CD4-positive, alpha-beta T cell treated with Interleukin-15 for 4 hours (primary cell): ENCODE measurements at places on chromosomes 7 and 10.

DNA sequence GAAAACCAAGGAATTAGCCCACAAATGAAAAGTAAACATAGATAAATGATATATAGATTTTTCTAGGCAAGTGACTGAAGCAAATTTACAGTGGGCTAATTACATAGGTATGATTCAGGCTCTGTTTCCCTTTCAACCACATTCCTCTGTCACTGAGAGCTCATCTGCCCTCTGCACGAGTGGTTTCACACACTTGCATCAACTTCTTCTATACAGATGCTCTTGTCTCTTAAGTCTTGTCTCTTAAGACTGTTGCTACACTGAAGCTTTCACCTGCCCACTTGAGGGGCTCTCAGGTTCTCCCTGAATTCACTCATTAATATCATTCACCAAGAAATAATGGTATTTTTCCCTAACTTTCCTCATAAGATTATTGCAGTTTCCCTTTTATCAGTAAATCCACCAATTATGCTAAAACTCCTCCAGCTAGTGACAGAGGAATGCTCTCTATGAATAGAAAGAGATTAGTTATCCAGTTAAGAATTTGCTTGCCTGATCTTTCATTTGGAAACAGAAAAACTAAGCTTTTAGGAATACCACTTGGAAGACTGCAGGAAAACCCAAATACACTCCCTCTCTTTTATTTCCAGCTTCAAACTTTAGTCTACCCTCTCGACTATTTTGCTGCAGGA lies 95.7 kb downstream of the ELAPOR2 start:
- DNase-seq = no peak

DNA sequence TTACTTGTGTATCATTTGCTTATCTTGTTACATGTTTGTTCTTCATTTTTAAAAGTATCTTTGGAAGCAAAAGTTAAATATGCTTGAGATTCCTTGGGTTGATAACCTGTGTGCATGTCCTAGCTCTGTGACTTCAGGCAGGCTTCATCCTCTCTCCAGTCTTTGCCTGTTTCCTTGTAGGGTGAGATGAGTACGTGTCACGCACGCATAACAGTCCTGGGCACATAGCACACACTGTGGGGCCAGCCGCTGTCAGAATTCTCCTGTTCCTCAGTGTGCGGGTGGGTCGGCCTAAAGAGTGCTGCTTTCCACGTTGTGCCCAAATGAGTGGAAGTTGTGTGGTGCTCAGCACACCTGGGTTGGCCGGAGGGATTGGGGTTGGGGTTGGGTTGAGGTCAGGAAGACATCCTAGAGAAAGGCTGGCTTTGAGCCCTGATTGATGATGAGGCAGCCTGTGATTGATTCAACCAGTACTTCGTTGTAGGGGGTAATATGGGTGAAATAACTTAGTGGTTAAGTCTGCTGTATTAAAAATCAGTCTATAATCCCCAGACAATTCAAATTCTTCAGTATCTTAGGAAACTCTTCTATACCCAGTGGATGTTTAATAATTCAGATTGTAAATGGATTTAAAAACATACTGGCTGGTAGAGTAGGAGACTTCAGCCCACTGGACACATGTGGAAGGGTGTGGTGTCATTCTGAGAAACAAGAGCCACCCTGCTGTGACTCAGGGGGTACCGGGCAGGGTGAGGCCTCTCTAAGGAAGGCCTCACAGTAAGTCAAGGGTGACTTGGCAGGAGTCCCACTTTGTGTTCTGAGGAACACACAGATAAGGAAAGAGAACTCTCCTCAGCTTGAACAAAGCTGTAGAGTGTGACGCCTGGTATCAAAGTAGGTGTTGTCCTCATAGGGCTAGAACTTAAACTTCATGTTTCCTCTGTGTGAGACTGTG lies 54.8 kb downstream of the DAGLB start:
- DNase-seq = peak; percentile 49

DNA sequence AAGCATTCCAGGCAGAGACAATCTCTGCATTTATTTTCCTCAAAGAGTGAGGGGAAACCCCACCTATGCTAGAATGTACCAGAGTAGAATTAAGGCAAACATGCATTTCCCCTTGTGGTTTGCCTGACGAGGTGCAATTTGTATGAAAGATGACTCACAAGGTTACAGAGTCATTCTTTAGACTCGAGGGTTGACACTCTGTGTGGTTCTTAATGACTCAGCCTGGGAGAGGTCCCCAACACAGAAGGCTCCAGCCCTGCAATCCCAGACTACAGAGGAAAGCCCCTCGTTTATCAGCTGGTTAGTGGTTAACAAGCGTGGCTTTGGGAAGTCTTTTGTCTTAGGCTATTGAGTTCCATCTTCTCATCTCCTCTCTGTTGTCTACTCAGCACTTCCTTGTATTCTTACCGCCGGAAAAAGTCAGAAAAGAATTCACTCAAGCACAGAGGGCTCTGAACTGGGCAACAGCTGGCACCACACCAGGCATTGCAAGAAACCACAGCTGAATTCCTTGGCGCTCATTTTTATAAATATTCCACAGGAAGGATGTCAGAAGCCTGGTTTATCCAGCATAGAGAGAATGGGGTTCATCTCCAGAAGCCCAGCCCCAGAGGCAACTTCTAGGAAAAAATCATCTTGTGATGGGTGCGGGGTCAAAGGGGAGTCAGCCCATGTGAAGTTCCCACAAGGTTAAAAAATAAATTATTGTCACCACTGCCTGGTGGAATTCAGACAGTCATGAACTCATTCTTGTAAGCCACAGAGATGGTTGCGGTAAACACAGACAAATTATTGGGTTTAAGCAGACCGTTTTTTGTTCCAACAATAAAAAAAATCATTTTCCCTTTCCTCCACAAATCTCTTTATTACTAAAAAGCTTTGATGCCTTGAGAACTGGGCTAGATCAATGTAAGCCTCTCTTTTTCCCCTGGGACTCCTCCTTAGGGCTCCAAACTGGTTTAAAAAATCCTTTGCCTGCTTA lies 24.5 kb upstream of the SVIL start:
- DNase-seq = peak; percentile 85

GRCh38 chr10:126917375-126917774 lies 12.1 kb downstream of the DOCK1 start:
- no peak for DNase-seq

DNA sequence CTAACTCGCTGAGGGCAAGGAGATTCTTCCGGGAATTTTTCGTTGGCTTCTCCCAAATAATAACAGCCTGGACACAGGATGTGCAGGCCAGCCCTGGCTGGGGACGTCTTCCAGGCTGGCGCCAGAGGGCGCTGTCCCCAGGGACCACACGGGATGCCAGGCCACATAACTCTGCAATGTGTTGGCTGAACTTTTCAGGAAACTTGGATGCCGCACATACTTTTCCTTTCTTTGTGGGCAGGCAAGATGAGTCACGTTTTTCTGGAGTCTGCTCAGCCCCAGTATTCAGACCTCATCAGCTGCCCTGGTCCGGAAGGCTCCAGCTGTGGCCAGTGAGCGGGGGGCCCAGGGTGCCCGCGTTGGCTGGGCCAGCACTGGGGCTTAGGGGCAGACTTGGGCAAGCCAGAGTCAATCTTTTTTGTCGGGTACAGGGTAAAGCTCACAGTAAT lies 122.7 kb downstream of the PRKAG2 start:
- DNase-seq = no peak

DNA sequence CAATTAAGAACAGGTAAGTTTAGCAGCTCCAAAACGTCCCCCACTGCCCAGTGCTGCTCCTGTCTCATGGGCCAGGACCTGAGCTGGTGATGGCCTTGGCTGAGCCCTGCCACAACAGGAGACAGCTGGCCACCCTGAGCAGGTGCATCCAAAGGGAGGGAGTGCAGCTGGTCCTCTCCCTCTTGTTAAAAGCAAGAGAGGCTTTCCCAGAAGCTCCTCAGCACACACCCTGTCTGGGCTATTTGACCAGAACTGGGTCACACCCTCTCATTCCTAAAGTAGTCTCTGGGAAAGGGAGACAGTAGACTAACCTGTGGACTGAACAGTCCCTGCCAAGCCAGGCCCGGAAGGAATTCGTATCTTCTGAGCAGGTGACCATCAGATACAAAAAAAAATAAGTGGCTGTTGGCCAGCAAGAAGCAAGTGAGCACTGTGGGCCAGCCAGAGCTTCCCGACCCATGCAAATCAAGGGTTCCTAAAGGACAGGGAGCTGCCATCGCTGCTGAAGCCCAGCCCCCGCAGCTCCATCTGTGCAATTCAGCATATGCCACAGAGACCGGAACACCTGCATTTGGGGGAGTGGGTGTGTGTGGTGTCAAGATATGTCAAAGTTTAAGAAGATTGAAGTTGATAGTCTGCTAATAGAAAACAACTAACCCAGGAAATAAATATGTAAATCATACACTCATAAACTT lies 2.1 kb upstream of the TMEM72 start:
- no peak for DNase-seq

- DNase-seq = no peak
These were observed 7.7 kb upstream of the ING3 start for GRCh38 chr7:120942861-120943260.

DNA sequence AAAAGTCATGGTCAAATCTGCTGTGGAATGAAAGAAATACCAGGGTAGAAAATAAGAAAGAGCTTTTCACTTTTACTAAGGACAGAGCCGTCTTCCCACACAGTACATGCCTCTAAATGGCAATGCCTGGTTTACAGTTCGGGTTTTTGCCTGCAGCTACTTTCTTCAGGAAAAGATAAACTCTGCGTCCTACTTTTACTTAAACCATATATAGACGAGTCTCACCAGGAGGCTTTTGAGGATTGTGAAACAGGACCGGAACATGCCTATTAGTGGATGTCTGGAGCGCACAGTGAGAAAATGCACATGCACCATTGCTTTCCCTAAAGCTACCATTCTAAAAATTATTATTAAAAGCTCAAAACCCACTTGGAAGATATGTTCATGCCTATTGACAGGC lies 70.5 kb downstream of the KLF6 start:
- no peak for DNase-seq

DNA sequence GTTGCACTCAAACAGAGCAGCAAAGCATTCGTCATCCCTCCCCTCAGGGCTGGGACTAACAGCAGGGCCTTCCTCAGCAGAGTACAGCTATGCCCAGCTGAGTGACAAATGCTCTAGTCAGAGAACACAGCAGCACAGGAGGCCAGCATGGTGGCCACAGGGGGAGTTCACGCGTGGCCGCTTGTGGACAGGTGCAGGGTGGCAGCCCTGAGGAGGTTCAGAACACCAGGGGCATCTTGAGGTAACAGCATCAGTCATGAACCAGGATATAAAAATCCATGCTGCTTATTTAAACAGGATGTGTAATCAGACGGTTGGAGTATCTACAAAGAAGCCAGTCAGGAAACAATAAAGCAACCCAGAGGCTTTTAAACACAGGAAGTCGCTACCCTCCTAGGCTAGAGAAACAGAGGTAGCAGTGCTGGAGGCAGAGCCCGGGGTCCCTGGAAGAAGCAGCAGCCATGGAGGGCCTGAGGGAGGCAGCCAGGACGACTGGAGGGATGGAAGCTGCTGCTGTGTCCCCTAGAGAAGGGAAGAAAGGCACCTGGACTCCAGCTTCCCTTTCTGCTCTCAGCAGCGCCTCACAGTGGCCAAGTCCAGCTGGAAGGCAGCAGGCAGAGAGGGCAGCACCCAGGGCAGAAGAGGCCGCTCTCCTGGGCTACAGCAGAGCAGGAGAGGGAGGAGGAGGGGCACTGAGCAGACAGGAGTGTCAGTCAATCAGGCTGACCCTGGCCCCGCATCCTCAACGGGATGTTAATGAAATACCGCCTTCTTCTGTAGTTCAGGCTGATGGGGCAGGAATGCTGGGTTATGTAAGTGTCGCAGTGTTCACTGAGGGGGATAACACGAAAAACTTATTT lies 70.8 kb upstream of the UCN3 start:
- DNase-seq = peak; percentile 77

DNA sequence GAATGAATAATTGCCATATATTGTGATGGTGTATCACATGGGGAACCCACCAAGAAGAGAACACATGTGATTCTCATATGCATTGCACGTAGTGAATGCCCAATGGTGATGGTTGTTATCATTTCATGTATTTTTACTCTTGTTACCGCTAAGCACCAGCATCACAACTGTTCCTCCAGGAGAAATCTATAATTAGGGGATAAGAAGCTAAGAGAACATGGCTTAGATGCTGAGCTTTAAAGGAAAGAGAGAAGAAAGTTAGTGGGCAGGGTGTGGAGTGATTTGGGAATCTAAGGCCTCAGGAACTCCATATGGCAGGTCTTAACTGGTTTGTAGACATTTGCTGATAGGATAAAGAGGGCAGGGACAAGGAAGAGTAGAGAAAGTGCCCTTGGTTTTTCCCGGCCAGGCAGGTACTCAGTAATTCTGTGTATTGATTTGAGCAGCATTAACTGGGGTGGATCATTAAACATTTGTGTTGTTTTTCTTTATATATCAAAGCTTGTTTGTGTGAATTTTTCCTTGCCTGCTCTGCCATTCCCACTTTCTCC lies 145.9 kb downstream of the LRRC4 start:
- no peak for DNase-seq

- no peak for DNase-seq
These were observed 107.3 kb upstream of the FAM171A1 start for GRCh38 chr10:15478429-15478828.

DNA sequence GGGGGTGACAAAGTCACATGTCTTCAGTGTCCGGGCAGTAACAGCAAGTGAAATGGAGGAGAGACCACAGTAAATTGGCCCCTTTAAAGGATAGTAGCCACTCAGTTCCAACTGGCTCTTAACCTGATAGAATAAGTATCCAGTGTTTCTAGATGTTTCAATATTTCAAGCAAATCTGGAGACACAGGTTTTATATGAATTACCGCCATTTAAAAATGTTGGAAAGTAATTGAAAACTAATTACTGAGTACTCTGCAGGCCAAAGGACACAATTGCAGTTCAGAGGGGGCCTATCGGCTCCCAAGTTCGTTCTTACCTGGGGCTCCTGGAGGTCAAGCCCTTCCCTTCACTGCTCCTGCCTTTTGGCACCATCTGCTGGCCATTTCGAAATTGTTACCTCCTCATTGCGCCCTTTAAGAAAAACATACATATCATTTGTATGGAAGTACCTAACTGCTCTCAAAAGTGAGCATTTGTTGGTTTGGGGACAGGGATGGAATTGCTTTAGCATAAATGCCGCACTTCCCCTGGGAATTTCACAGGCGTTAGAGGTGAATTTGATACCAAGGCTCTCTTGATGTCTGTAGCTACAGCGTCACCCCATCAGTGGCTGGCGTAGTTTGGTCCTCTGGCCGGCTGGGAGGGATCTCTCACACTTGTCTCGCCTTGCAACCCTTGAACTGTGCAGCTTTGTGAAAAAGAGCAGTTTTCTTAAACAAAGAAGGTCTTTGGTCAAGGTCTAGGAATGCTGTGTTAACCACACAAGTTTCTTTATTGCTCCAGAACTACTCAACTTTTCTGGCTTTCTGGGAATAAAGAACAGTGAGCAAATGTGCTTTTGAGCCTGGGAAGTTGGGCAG lies 220.0 kb downstream of the ARHGAP21 start:
- peak; percentile 4 for DNase-seq

GRCh38 chr10:75664968-75665367 lies 233.5 kb downstream of the LRMDA start:
- no peak for DNase-seq
